Epithelial cell of prostate (primary cell): ENCODE measurements at places on chromosomes 3 and 15.

GRCh38 chr3:32403663-32404062, 12.0 kb downstream of the CMTM7 start:
- DNase-seq, result no peak

- no peak for DNase-seq
Measured at GRCh38 chr3:133792171-133792763, 13.3 kb upstream of the SRPRB start.

GRCh38 chr3:117019082-117019713, 309.6 kb downstream of the TUSC7 start:
- no peak for DNase-seq

DNA sequence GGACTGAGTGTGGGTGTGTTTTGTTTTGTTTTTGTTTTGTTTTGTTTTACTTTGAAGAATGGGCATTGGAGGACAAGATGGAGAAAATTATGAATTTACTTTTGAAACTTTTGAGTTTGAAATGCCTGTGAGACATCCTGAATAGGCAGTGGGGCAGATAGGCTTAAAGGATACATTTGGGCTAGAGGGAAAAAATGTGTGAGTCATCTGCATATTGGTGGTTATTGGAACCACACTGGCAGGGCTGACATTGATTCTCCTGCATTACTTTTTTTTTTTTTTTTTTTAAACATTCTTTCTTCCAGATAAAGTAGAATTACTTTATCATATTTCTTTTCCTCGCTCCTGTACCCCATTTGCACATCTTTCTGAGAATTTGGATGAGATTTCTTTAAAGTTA, 56.1 kb downstream of the CALML4 start:
- no peak for DNase-seq

- DNase-seq, result no peak
Measured at GRCh38 chr3:74808506-74809275, 194.2 kb upstream of the CNTN3 start.

DNA sequence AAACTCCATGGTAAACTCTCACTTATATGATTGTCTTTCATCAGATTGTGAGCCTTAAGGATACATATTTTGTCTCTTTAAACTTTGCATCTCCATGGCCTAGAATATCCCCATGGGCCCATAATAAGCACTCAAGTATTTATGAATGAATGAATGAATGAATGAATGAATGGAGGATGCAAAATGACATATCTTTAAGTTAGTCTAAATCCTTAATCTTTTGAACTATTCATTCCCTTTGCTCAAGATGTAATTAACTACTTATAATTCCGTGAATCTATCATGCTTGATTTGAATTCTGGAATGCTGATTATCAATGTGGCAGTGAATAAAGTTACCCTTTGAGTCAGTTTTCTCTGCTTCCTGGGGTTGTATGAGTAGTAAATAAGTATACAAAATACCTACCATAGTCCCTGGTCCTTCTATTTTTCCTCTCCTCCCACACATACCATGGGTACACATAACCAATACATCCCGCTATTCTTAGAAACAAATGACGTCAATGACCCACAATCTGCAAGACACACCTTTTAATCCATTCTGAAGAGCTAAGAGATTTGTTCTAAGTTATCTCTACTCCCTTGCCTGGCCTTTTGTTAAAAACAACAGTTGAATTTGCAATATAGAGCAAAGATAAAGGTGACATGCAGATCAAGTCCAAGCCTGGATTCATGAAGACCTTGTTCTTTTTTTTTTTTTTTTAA, 94.5 kb downstream of the FBN1 start:
- DNase-seq, result no peak

GRCh38 chr3:164730815-164731360, 347.4 kb downstream of the SI start:
- no peak for DNase-seq

GRCh38 chr15:89672221-89673164, 6.7 kb downstream of the PLIN1 start:
- no peak for DNase-seq

- DNase-seq, result no peak
Measured at GRCh38 chr3:142492184-142492583, 44.3 kb upstream of the XRN1 start.

DNA sequence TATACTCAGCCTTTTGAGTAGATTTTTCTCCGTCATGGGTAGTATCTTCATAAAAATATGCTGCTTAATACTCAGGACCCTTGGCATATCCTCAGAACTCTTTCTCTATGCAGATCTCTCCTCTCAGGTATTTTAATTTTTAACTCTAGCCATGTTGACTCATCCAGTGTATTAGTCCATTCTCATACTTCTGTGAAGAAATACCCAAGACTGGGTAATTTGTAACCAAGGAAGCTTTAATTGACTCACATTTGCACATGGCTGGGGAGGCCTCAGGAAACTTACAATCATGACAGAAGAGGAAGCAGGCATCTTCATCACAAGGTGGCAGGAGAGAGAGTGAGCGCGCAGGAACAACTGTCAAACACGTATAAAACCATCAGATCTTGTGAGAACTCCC, 129.3 kb upstream of the CD96 start:
- no peak for DNase-seq

DNA sequence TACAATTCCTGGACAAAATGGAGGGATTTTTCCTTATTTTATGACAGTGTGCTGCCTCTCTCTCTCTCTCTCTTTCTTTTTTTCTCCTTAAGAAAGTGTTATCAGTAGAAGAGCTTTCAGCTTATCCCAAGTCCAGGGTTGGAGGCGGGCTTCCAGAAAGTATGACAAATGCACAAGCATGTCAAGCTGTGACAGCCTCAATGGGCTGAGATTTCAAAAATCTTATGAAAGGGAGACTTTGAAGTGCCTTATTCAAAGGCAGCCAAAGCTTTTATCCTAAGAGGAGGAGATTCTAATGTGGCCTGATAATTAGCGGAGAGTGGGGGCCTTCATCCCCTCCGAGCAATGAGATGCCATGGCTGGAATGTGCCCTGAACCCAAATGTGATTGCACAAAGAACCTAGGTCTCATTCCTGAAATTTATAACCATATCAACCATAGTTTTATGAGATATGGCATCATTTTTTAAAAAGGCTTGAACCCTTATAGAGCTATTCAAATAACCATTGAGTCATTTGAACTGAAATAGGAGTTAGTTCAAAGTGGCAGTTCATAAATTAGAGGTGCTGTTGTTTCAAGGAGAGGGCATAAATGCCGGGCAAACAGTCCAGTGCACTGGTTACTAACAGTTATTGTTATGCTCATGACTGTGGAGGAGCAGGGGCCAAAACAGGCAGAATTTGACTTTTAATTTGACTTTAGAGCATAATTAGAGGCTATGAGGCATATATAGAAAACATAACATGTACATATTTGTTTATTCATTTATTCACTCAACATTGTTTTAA, 261.6 kb upstream of the THRB start:
- DNase-seq, result no peak

- no peak for DNase-seq
Measured at GRCh38 chr3:58066842-58067241, 58.6 kb downstream of the FLNB start.

GRCh38 chr3:13120928-13121552, 47.8 kb upstream of the IQSEC1 start:
- no peak for DNase-seq

GRCh38 chr3:188822004-188822403, 349.8 kb upstream of the TPRG1 start:
- no peak for DNase-seq

- DNase-seq, result no peak
Measured at GRCh38 chr3:123246866-123247265, 45.1 kb downstream of the SEC22A start.

- DNase-seq, result peak; percentile 6
Measured at GRCh38 chr3:186021673-186022362, 84.0 kb upstream of the TRA2B start.

GRCh38 chr3:112550859-112551258, 10.9 kb downstream of the ATG3 start:
- DNase-seq, result no peak

- DNase-seq, result no peak
Measured at GRCh38 chr15:92051716-92052115, 198.2 kb downstream of the SLCO3A1 start.

DNA sequence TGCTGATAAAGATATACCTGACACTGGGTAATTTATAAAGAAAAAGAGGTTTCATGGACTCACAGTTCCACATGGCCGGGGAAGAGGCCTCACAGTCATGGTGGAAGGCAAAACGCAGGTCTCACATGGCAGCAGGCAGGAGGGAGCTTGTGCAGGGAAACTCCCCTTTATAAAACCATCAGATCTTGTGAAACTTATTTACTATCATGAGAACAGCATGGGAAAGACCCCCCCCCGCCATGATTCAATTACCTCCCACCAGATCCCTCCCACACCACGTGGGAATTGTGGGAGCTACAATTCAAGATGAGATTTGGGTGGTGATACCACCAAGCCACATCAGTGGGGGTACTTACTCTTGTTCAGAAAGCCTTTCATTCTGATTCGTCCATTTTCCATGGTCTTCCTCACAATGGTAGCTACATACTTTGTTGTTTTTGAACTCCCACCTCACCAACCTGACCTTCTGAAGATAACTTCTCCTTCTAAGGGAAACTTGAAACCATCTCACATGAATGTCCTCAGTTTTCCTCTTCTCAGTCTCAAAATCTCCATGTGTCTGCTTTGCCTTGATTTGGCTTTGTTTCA, 275.6 kb upstream of the PROK2 start:
- no peak for DNase-seq

GRCh38 chr3:102036472-102036871, 187.2 kb downstream of the NFKBIZ start:
- no peak for DNase-seq

GRCh38 chr15:80105193-80105592, 45.7 kb downstream of the ZFAND6 start:
- no peak for DNase-seq

DNA sequence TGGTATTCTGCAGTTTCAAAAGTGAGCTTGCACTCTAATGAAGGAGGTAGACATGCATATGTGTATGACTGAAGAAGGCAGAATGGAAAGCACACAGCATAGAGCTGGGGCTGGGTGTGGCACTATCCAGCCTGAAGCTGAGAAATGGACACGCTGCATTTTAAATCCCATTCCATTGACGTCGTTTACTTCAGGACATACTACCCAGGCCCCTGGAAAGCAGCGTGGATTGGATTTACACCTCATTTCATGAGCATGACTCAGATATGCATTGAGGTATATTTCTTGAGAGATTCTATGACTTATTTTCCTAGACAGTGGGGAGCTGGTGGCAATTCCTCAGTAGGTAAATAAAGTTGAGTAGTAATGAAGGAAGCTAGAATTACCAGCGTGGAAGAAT, 101.4 kb downstream of the ABI3BP start:
- DNase-seq, result no peak

DNA sequence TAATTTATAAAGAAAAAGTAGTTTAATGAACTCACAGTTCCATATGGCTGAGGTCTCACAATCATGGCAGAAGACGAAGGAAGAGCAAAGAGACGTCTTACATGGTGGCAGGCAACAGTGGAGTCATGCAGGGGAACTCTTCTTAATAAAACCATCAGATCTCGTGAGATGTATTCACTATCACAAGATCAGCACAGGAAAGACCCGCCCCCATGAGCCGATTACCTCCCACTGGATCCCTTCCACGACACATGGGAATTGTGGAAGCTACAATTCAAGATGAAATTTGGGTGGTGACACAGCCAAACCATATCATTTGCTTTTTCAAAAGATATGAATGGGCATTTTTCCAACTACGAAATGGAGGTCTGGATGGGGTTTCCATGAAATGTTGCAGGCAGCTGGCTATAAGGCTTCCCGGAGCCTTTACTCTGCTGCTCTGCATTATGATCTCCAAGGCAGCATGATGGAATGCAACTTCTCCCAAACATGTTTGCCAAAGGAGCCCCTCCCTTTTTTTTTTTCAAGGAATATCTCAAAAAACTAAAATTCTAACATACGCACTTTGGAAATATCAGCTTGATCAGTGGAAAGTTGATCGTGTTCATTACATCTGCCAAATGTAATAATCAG, 189.7 kb downstream of the MEX3B start:
- no peak for DNase-seq

GRCh38 chr3:77240072-77240650, 200.3 kb downstream of the ROBO2 start:
- DNase-seq, result no peak

DNA sequence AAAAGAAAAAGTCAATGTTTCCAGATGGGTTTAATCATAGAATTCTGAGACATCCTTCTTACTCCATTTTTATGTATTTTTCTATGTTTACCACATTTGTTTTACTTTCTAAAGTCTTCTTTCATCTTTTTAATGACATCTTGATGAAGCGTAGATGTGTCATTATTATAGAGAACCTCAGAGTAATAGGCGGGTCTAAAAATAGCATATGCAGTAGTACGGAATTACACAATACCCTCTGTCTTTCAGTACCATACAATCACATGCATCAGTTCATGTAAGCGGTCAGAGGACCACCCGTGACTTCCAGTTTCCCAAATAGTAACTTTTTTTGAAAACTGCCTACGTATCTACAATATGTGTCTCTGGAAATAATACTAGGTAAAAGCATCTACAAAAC, 224.0 kb downstream of the PLOD2 start:
- DNase-seq, result no peak

GRCh38 chr15:88744548-88745020, 58.7 kb upstream of the ACAN start:
- no peak for DNase-seq

DNA sequence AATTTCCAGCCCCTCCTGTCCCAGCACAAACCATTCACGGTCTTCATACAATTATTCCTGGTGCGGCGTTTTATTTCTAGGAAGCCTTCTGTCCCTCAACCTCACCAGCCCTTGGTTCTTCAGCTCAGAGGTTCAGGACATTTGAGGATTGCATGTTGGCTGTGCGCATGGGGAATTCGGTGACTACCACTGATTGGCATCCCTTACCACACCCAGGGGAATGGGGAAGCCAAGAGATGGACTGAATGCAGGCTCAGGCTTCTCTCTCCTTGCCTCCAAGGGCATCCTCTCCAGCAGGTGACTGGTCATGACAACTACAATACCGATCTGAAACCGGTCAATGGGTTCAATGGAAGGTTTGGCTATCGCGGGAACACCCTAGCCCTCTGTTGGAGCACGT, 153.8 kb downstream of the MTHFS start:
- DNase-seq, result no peak

- DNase-seq, result no peak
Measured at GRCh38 chr3:126656371-126657134, 1.6 kb upstream of the TXNRD3 start.

DNA sequence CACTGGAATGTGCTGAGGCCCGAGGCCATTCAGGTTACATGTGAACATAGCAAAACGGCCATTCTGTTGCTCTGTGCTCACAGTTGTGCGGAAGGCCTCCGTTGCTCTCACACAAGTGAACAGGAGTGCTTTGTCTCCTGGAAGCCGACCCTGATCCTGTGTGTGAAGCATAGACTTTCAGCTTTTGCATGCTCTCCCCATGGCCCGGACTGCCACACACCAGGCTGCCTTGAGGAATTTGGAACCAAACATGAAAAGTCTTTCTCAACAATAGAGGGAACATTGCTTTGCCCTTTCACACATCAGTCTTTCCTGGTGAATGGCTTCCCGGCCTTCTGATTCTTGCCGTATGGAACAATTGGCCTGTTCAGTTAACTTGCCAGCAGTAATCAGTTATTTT, 154.8 kb upstream of the LRIG1 start:
- DNase-seq, result no peak
